Activated naive CD8-positive, alpha-beta T cell treated with anti-CD3 and anti-CD28 coated beads, Interleukin-2, amount 10 ng/mL, durations not matched to agents 7 days and 5 days (primary cell): ENCODE measurements at places on chromosomes 7 and 10. TPM values are rescaled to one million over a fixed set of nuclear protein-coding genes. Genes with fewer than 3 reads are reported as not detected.

GRCh38 chr10:96833220-96834001 lies 1.3 kb downstream of the LCOR start:
- H3K4me3 ChIP-seq: peak overlapping the region; percentile 96
- H3K4me1 ChIP-seq: peaks cover 41% of the 10 kb centered on the region
- no peaks in the 10 kb centered on the region for H3K27me3 ChIP-seq
- peaks cover 16% of the 10 kb centered on the region for H3K36me3 ChIP-seq
- H3K27ac ChIP-seq: peak overlapping the region; percentile 89
- no peak for DNase-seq

PRSS37 gene
- total RNA-seq: not detected

GRCh38 chr10:103470761-103471653 lies 8.0 kb downstream of the CALHM3 start:
- peak; percentile 84 for DNase-seq
- peak overlapping the region; percentile 98 for H3K27ac ChIP-seq
- peaks cover 14% of the 10 kb centered on the region for H3K36me3 ChIP-seq
- H3K4me1 ChIP-seq: peaks cover 63% of the 10 kb centered on the region
- peak overlapping the region; percentile 77 for H3K4me3 ChIP-seq

- DNase-seq: no peak
- no peaks in the 10 kb centered on the region for H3K27me3 ChIP-seq
- no peaks in the 10 kb centered on the region for H3K36me3 ChIP-seq
- H3K4me3 ChIP-seq: no peak overlapping the region
- no peaks in the 10 kb centered on the region for H3K4me1 ChIP-seq
Observed at GRCh38 chr7:40922316-40922670, 780.6 kb downstream of the INHBA start.

DNA sequence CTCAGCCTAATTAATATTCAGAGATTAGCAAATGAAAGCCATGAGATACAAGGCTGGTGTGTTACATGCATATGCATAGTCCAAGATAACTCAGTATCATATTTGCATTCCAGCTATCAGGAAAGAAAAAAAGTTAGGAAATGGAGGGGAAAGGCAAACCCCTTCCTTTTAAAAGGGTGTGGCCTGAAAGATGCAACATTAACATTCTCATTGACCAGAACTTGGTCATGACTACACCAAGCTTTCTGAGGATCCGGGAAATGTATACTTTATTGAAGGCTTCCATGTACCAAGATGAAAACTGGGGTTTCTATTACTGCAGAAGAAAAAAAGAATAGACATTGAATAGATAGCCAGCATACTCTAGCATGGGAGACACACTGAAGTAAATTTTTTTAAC lies 96.5 kb downstream of the IPMK start:
- H3K27me3 ChIP-seq: peaks cover 14% of the 10 kb centered on the region
- no peak overlapping the region for H3K27ac ChIP-seq
- no peak overlapping the region for H3K4me3 ChIP-seq
- no peaks in the 10 kb centered on the region for H3K4me1 ChIP-seq

DNA sequence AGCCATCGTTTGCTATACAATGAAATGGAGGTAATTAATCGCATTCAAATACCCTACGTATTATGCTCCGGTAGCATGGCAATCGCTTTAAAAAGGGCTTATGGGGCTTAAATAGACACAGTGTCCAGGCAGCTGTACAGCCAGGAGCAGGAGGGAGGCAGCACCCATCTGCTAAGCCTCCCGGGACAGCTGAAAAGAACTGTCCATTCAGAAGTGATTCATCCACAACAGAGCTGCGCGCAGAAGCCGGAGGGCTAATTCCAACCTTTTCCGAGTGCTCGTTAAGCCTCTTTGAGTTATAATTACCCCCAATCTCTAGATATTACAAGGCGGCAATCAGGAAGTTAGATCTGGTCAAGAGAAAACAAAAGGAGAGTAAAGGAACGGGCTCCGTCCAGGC lies 58.3 kb downstream of the DPYSL4 start:
- no peaks in the 10 kb centered on the region for H3K36me3 ChIP-seq
- H3K4me1 ChIP-seq: no peaks in the 10 kb centered on the region
- no peak overlapping the region for H3K4me3 ChIP-seq
- no peak for DNase-seq

- no peak for DNase-seq
- H3K27me3 ChIP-seq: no peaks in the 10 kb centered on the region
- H3K27ac ChIP-seq: no peak overlapping the region
- H3K36me3 ChIP-seq: peaks cover 42% of the 10 kb centered on the region
Observed at GRCh38 chr7:44693641-44694313, 54.9 kb upstream of the ZMIZ2 start.

GAD2 gene
- not detected for total RNA-seq

DNA sequence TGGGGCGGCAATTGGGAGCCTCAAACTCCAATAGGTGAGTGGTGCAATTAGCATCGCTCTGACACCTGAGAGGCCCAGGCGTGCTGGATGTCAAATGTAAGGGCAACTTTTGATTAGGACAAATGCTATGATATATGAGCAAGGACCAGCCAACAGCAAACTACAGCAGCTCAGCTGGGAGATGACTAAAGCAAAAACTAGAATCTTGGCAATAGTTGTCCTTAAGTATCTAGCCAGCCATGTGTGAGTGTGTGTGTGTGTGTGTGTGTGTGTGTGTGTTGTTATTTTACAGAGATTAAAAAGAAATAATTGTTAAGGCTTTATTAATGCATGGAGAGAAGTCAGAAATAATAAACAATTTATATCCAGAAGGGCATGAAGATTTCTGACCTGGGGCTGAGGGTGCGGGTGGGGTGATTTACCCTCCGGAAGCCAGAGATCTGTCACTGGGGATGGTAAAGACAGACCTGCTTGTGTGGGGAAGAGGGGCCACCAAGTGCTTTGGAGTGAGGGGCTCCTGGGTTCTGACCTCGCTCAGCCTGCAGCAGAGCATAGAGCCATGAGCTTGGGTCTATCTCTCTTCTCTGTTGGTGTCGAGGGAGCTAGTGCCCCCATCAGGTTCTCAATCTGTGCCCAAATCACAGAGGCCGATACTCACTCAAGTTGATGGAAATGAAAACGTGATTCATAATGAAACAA lies 77.3 kb downstream of the EMX2 start:
- no peak for DNase-seq
- H3K4me3 ChIP-seq: no peak overlapping the region
- H3K27me3 ChIP-seq: peaks cover 6% of the 10 kb centered on the region
- H3K36me3 ChIP-seq: no peaks in the 10 kb centered on the region
- no peak overlapping the region for H3K27ac ChIP-seq

PON3 gene
- total RNA-seq: not detected

RAMP3 gene
- not detected for total RNA-seq

GRCh38 chr10:75395066-75395931 lies 6.3 kb downstream of the ZNF503 start:
- peak overlapping the region; percentile 52 for H3K27ac ChIP-seq
- peak; percentile 72 for DNase-seq
- H3K4me3 ChIP-seq: peak overlapping the region; percentile 43
- peaks cover 56% of the 10 kb centered on the region for H3K27me3 ChIP-seq
